ENCODE measurements at places on chromosomes 3 and 15. TPM values are rescaled to one million over a fixed set of nuclear protein-coding genes. Genes with fewer than 3 reads are reported as not detected.

GPR62 gene
- 0.20 TPM for total RNA-seq

EOMES gene
- total RNA-seq = under 0.01 TPM

ARHGAP11A gene
- total RNA-seq = 32.6 TPM

CCDC71 gene
- total RNA-seq = 23.1 TPM

MUSTN1 gene
- not detected for total RNA-seq

SATB1 gene
- 8.4 TPM for total RNA-seq

CHRNA5 gene
- 0.37 TPM for total RNA-seq

HIGD2B gene
- total RNA-seq = not detected

LDHAL6B gene
- total RNA-seq = not detected

MLH1 gene
- total RNA-seq = 51.1 TPM

EEF1AKMT4 gene
- 5.5 TPM for total RNA-seq

RARB gene
- total RNA-seq = 2.2 TPM

GOLGA8J gene
- not detected for total RNA-seq

SLC4A7 gene
- total RNA-seq = 84.5 TPM

B3GALNT1 gene
- total RNA-seq = 7.3 TPM

DNAJB8 gene
- not detected for total RNA-seq

ACSBG1 gene
- not detected for total RNA-seq

RTP4 gene
- total RNA-seq = 0.20 TPM

ST3GAL6 gene
- total RNA-seq = 0.59 TPM

MUC4 gene
- not detected for total RNA-seq

ROBO2 gene
- total RNA-seq = under 0.01 TPM

DPPA4 gene
- not detected for total RNA-seq

ULK3 gene
- total RNA-seq = 14.3 TPM

ZNF860 gene
- total RNA-seq = 0.59 TPM

CEMIP gene
- total RNA-seq = 1.4 TPM

MEGF11 gene
- not detected for total RNA-seq

CPA3 gene
- not detected for total RNA-seq

CAPN7 gene
- 30.1 TPM for total RNA-seq

Measured in subcutaneous preadipocyte (primary cell).